ENCODE measurements at places on chromosomes 6 and 20.

- DNase-seq: no peak
- no peak overlapping the region for H3K27ac ChIP-seq
- H3K4me3 ChIP-seq: no peak overlapping the region
Measured at GRCh38 chr20:6590891-6591637, 176.4 kb upstream of the BMP2 start.

DNA sequence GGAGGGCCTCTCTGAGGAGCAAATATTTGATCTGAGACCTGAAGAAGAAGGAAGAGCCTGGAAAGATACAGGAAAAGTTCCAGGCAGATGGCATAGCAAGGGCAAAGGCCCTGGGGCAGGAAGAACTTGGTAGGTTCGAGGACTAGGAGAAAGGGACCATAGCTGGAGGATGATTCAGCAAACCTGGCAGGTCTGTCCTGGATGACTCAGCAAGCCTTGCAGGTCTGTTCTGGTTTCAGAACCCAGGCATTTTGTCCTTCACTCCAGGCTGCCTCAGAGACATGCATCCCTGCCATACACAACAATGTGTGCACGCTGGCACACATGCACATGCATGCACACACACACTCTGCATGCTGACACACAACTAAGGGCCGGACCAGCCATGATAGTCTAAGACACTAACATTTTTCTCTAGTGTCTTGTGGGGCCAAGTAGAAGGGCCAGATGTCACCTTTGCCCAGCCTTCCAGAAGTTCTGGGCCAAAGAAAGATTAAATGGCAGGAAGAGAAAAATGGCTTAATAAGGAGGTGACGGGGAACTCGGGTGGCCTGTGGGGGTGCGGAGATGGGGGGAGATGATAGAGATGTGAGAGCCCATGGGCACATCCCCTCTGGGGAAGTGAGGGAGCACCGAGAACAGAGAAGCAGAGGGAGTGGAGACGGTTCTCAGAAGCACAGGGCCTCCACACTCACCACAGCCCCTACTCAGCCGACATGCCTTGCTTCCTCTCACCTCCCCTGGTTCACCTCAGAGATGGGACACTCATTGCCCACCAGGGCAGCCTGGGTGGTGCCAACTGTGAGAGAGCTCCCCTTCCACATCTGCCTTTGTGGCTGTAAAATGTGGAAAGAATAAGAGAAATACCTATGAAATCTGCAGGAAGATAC, 15.4 kb upstream of the TRIB3 start:
- H3K4me3 ChIP-seq: no peak overlapping the region
- H3K27ac ChIP-seq: no peak overlapping the region
- H3K27me3 ChIP-seq: no peaks in the 10 kb centered on the region

GRCh38 chr20:31808481-31808880, 10.7 kb upstream of the MYLK2 start:
- no peak overlapping the region for H3K4me3 ChIP-seq
- H3K27me3 ChIP-seq: no peaks in the 10 kb centered on the region
- no peaks in the 10 kb centered on the region for H3K36me3 ChIP-seq
- H3K4me1 ChIP-seq: no peaks in the 10 kb centered on the region
- no peak overlapping the region for H3K27ac ChIP-seq
- no peak for DNase-seq

DNA sequence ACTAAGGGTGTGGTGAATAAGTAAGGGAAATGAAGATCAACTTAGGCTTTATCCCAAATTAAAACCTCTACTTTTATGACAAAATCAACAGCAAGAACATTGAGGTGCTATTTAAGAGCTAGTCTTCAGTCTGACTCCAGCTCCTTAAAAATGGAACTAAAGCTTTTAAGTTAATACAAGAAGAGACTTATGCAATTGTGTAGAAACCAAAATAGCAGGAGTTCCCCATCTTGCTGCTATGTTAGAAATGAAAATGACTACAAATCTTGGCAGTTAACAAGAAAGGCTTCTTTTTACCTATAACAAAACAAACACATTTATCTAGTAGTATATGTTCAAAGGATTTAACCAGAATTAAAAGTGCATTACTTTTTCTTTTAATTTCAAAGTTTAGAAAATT, 25.7 kb downstream of the HMGN3 start:
- no peak overlapping the region for H3K4me3 ChIP-seq
- peaks cover 35% of the 10 kb centered on the region for H3K36me3 ChIP-seq
- H3K27me3 ChIP-seq: no peaks in the 10 kb centered on the region
- DNase-seq: no peak
- H3K4me1 ChIP-seq: no peaks in the 10 kb centered on the region

GRCh38 chr6:116251568-116252384, 2.1 kb downstream of the TSPYL4 start:
- H3K4me1 ChIP-seq: peaks cover 73% of the 10 kb centered on the region
- DNase-seq: no peak
- peaks cover 4% of the 10 kb centered on the region for H3K36me3 ChIP-seq
- peak overlapping the region; percentile 18 for H3K4me3 ChIP-seq
- H3K27ac ChIP-seq: peak overlapping the region; percentile 18

DNA sequence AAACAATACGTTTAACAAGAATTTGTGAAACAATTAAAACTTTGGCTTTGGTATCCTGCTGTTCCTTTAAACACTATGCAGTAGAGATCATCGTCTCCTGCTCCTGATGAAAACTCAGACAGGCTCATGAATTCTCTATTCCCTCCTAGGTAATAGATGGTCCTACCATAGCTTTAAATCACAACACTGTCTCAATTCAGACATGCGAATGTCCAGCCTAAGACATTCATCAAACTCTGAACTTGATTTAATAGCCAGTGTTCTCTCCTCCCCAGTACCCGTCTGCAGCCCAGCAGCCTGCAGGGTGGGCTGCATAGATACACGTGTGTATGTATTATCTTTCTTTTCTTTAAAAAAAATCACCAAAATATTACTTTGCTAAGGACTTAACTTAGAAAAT, 232.8 kb downstream of the TTLL2 start:
- H3K27ac ChIP-seq: peak overlapping the region; percentile 74
- H3K4me3 ChIP-seq: no peak overlapping the region
- H3K27me3 ChIP-seq: no peaks in the 10 kb centered on the region
- DNase-seq: no peak
- no peaks in the 10 kb centered on the region for H3K4me1 ChIP-seq
- H3K36me3 ChIP-seq: no peaks in the 10 kb centered on the region

All from tibial nerve (tissue), 4 donors.